Breast epithelium (tissue), 4 donors: ENCODE measurements at places on chromosomes 16 and 17.

GRCh38 chr17:58082341-58082869, 814 bp upstream of the DYNLL2 start:
- DNase-seq = no peak

DNA sequence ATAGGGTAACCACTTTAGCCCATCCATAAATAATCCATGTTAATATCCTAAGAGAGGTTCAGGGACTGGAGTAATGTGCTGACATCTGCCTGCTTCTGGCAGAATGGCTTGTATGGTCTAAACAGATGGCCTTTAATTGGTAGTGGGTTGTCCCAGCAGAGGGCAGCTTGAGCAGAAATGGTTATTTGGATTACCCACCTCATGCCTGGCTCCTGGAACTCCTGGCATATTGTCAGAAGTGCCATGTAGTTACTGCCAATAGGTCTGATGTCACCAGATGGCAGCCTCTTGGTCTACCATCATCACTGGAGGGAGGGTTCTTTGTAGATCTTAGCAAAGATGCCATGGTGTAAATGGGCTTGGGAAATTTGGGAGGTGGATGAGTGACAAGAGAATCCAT, 157.5 kb upstream of the SOX9 start:
- no peak for DNase-seq

DNA sequence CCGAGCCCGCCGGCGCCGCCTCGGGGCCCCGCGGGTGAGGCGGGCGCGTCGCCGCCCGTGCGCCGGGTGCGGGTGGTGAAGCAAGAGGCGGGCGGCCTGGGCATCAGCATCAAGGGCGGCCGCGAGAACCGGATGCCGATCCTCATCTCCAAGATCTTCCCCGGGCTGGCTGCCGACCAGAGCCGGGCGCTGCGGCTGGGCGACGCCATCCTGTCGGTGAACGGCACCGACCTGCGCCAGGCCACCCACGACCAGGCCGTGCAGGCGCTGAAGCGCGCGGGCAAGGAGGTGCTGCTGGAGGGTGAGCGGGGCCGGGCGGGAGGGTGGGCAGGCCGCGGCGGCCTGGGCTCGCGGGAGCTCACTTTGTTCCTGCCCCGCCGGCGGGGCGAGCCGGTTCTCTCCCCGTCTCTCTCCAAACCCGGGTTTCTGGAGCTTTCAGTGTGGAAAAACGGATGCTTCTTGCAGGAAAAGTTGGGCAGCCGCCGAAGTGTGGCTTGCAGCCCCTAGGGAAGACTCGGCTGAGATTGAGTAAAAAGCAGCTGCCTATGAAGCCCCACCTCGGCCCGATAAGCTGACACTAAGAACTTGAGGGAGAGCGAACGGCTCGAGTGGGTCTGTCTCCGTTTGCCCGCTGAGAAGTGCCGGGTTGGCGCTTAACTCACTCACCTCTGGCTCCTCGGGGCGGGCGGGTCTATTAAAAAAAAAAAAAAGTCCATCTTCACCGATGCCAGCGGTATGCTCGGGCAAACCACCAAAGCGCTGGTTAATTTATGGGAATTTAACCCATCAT, 677 bp downstream of the SNTB2 start:
- peak; percentile 66 for DNase-seq

DNA sequence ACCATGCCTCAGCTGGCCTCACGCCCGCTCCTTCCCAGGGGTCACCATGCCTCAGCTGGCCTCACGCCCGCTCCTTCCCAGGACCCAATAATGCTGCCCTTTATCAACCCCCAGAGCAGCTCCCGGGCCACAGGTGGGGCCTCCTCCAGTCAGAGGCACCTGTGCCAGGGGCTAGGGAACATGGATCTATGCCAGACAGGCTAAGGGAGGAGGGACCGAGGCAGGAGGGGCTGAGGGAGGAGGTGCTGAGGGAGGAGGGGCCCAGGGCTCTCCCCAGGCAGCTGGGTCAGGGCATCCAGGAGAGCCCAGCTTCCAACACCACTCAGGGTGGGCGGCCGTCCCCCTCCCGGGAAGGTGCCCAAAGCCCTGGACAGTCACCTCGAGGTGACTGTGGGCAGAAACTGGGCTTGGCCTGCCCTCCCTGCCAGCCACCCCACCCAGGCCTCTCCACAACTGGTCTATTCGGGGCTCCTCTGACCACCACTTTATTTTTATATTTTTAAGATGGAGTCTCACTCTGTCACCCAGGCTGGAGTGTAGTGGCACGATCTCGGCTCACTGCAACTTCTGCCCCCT, 19.4 kb downstream of the UTS2R start:
- no peak for DNase-seq

- peak; percentile 81 for DNase-seq
Observed at GRCh38 chr17:76726776-76727718, at the start of gene METTL23. METTL23 (plus strand) TSS chr17:76726839; CDS start chr17:76729711, 2,872 bp downstream.

GRCh38 chr17:80759377-80759673, 214.7 kb downstream of the RPTOR start:
- DNase-seq = no peak

DNA sequence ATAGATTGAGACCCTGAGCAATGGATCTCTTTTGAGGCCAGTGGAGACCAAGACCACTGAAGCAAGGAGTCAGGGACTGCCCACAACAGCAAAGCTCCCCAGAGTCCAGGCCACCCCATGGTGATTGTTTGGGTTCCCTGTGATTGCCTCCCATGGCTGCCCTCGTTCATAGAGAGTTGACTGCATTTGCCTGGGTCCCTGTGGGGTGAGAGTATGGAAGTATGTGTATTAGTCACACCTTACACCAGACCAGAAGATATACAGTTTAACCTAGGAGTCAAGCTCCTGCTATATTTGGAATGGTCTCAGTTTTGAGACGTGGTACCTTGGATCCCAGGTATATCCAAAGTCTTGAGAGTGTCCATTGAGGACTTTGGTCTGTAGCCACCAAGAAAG, 20.2 kb downstream of the HLF start:
- DNase-seq = no peak

GRCh38 chr16:78629173-78629572, 529.7 kb downstream of the WWOX start:
- DNase-seq = no peak

GRCh38 chr16:53896722-53897121, 192.8 kb downstream of the FTO start:
- no peak for DNase-seq

GRCh38 chr16:10922328-10923145, 19.7 kb downstream of the DEXI start:
- DNase-seq = peak; percentile 61

- no peak for DNase-seq
Observed at GRCh38 chr17:51997723-51998122, 160.8 kb downstream of the CA10 start.

GRCh38 chr16:5971924-5972323, 874.3 kb upstream of the EEF2KMT start:
- DNase-seq = no peak

DNA sequence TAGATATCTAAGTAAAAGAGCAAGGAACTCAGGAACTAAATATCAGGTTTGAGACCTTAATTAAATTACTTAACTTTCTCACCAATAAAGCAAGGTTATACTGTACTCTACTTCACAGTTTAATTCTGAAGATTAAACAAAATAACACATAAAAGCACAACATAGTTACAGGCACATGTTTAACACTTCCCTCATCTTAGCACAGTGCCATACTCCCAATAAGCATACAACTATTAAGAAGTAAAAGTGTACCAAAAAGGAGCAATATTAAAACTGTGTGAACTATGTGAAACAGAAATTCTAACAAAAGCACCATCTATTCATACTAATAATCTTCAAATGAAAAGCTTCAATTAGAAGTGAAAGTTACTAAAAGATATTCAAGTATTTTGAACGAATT, 2.2 kb downstream of the APPBP2 start:
- DNase-seq = no peak

- no peak for DNase-seq
Observed at GRCh38 chr16:23690771-23691482, 12.2 kb downstream of the PLK1 start.

- DNase-seq = no peak
Observed at GRCh38 chr16:74888232-74888862, 96.6 kb downstream of the WDR59 start.

GRCh38 chr17:76276461-76277299, 11.5 kb downstream of the UBALD2 start:
- DNase-seq = no peak

GRCh38 chr16:67384778-67385510, 8.4 kb downstream of the TPPP3 start:
- DNase-seq = no peak

DNA sequence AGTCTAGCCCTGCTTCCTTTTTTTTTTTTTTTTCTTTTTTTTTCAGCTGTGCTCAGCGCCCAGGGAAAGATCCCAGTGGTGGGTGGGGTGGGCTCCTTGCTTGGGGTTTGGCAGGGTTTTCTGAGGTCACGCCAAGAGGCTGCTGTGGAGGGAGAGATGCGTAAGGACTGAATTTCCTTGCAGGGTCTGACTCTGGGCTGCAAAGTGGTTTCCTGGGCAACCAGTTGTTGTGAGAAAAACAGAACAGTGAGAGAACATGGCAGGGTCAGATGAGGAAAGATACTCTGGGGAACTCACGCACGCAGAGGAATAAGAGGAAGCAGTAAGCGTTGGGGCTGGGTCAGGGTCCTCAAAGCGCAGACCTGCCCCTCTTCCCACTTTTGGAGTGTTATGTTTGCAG, 119.5 kb downstream of the IRF8 start:
- DNase-seq = no peak

GRCh38 chr16:29198231-29198630, 208.3 kb downstream of the NPIPB11 start:
- DNase-seq = no peak

DNA sequence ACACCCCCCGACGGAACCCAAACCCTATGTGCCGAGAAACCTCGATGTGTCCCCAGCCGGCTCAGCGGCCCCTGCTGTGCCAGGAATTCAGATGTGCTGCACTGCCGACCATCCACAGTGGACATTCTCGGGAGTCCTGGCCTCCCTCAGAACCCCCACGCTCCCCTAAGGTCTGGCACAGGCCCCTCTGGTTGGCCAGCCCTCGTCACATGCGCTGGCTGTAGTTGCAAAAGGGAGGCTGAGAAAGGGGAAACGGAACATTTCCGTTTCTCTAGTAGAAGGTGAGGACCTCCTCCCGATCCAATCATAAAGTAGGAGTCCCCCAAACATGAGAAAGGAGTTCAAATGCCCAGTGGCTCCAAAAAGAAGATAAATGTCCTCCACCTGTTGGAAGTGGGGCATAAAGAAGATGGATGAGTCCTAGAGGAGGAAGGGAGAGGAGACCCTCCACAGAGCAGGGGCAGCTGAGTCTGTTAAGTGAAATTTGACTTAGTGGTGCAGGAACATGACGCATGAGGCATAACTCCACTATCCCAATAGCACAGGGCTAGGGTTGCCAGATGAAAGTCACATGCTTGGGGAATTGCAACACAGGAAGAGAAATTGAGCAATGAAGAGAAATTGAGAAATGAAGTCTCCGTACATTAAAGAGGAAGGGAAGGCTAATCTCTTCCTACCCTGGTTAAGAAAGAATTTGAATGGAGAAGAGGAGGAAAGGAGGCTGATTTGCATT, 49.3 kb upstream of the WSB1 start:
- DNase-seq = peak; percentile 78

GRCh38 chr17:17416400-17417360, 60.1 kb upstream of the MED9 start:
- DNase-seq = no peak

- no peak for DNase-seq
Observed at GRCh38 chr16:89046491-89046890, 47.2 kb upstream of the ACSF3 start.

DNA sequence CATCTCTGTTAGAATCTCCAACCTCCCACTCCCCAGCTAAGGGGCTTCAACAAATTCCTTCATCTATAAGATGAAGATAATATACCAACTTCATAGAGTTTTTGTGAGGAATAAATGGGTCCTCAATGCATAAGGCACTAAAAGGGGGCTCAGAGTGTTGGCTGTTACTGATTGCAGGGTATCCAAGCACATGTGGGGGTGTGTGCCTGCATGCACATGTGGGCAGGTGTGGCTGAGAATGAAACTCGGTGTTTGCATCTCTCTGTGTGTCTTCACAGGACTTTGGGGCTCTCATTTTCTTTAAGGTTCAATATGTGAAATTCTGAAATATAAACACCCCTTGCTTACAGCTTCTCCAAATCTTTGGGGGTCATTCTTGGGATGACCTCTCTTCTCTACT, 4.1 kb upstream of the PPP1R9B start:
- DNase-seq = no peak

DNA sequence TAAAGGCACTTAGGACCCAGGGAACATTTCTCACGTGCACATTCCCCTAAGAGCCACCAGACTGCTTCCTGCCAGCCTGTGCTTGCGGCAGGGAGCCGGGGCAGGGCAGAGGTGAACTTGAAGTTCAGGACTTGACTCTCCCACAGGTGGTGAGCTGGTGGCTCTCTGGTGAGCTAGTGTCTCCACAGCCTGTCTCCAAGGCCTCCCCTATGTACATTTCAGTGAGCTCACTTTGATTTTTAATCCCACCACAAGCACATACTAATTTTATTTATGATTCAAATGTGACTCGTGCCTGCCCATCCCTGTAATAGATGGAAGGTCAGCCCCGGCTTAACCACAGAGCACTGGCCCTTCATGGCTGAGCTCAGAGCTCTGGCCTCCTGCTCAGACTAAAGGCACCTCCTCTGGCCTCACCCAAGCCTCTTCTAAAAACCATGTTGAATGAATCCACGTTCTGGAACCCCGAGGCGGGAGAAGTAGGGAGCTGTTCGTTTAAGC, 9.2 kb downstream of the SNN start:
- no peak for DNase-seq

DNA sequence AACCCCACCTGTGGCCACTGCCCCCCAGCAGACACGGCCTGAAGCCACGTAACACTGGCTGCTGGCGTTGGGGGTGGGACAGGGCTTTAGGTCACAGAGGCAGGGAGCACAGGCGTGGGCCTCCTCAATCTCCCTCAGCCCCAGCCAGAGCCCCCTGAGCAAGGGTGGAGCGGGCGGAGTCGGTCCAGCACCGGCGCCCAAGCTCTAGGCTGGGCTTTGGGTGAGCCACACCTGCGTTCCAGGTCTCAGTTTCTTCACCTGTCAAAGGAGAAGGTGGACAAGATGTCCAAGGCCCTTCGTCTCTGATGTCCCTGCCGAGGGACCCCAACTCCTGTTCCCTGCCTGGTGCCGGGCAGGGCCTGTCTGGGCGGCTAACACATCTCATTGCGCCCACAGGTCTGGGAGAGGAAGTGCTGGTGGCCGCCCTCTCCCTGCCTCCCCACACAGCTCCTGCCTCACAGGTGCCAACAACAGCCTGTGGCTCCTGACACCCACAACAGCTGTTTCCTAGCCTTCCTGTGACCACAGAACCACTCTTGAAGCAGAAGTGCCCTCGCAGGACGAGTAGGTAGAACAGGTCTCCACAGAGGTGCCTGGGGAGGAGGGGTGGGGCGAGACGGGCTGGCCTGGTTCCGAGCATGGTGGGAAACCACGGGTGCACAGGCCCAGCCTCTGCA, 12.0 kb downstream of the FAM83G start:
- no peak for DNase-seq

- DNase-seq = no peak
Observed at GRCh38 chr16:72532906-72533410, 361.0 kb upstream of the PMFBP1 start.

GRCh38 chr17:51434434-51435170, 174.3 kb downstream of the UTP18 start:
- no peak for DNase-seq

GRCh38 chr17:32520104-32520701, 33.4 kb downstream of the CDK5R1 start:
- no peak for DNase-seq

GRCh38 chr17:45780921-45781320, 3.2 kb upstream of the CRHR1 start:
- DNase-seq = no peak
